ENCODE measurements at places on chromosomes 4 and X. TPM values are rescaled to one million over a fixed set of nuclear protein-coding genes. Genes with fewer than 3 reads are reported as not detected.

DNA sequence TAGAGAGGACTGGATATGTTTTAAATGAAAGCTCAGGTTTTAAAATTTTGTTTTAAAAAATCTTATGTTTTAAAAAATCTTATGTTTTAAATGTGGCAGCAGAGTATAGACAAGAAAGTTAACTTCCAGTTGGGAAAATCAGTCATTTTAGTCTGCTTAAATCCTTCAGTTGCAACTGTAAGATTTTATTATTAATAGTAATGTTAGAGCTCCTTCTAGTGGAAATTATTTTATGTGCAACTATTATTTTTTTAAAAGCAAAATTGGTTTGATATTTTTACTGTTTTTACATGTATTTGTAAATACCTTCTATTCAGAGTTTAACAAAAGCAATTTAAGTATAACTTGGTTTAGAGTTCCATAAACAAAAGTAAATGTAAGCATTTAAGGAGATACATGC, 8.5 kb upstream of the NUDT6 start:
- H3K27ac ChIP-seq, result no peak overlapping the region
- peaks cover 56% of the 10 kb centered on the region for H3K36me3 ChIP-seq
- peak; percentile 20 for DNase-seq
- H3K4me3 ChIP-seq, result no peak overlapping the region

- H3K4me3 ChIP-seq, result no peak overlapping the region
- no peaks in the 10 kb centered on the region for H3K27me3 ChIP-seq
- no peak overlapping the region for H3K27ac ChIP-seq
- no peak for DNase-seq
Observed at GRCh38 chrX:106246511-106246910, 78.4 kb downstream of the PWWP3B start.

DNA sequence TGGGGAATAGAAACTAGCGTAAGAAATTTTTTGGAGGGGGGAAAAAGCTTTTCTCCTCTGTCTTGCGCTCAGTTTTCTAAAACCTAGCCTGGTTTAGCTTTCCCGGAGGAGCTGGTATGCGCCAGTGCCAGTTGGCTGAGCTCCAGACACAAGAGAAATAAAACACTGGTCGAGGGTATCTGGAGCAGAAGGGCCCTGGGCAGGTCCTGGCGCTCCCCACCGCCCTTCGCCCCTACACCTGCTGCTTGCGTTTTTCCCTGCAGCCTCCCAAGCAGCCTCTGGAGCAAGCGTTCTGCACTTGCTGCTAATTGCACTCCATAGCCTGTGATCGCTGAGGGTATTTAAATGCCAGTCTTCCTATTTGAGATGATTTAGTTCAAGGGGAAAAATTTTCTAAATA, 816 bp downstream of the EREG start:
- no peak for DNase-seq
- H3K36me3 ChIP-seq, result no peaks in the 10 kb centered on the region
- no peaks in the 10 kb centered on the region for H3K4me1 ChIP-seq
- peaks cover 18% of the 10 kb centered on the region for H3K27me3 ChIP-seq
- no peak overlapping the region for H3K27ac ChIP-seq

DNA sequence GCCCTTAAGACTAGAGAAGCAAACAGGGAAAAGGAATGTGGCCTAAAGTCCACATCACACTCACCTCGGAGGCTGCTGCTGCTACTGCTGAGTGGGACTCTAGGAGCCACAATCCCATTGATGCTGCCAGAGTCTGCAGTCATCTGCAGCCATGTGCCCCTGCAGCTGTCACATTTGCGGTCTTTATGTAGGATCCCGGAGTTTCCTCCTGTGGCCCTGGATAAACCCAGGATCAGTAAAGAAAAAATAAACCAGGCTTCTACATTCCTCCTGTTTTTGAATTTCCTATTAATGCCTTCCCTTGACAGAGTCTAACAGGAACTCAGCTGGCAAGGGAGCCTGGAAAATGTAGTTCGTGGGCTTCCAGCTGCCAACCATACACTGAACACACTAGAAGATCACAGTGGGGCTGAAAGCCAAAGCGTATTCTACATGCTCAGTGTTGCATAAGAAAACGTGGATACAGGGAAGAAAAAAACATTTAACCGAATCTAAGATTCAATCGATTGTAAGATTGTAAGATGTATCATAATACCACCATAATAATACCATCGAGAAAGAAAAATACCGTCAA, 10.3 kb upstream of the PHEX start:
- H3K27me3 ChIP-seq, result no peaks in the 10 kb centered on the region
- no peak overlapping the region for H3K4me3 ChIP-seq
- H3K27ac ChIP-seq, result no peak overlapping the region

DNA sequence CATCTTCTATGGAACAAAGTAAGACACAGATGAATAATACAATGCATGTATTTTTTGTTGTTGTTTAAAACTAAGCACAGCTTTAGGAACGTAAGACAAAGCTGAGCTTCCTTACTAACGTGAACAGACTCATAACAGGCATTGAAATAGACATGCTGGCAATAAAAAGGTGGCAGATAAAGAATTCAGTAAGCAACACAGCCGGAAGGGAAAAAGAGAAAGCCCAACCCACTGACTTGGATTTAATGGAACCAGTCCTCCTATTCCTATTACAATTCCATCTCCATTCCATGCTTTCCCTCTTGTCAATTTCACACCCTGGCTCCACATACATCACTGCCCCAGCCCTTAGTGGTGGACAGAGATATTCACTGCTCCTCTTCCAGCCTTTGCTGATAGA, 182.1 kb downstream of the NSUN7 start:
- no peaks in the 10 kb centered on the region for H3K4me1 ChIP-seq
- H3K27me3 ChIP-seq, result no peaks in the 10 kb centered on the region

- H3K27me3 ChIP-seq, result no peaks in the 10 kb centered on the region
- H3K36me3 ChIP-seq, result no peaks in the 10 kb centered on the region
- H3K4me1 ChIP-seq, result no peaks in the 10 kb centered on the region
- no peak overlapping the region for H3K4me3 ChIP-seq
- no peak overlapping the region for H3K27ac ChIP-seq
Observed at GRCh38 chr4:29153642-29154041, 1566.5 kb upstream of the PCDH7 start.

- no peaks in the 10 kb centered on the region for H3K36me3 ChIP-seq
- DNase-seq, result no peak
- no peaks in the 10 kb centered on the region for H3K27me3 ChIP-seq
Observed at GRCh38 chr4:153528705-153529485, 62.7 kb downstream of the TMEM131L start.

GRCh38 chrX:318068-318738, 393 bp downstream of the GTPBP6 start:
- peak overlapping the region; percentile 76 for H3K4me3 ChIP-seq
- no peaks in the 10 kb centered on the region for H3K27me3 ChIP-seq
- peaks cover 16% of the 10 kb centered on the region for H3K36me3 ChIP-seq
- peaks cover 6% of the 10 kb centered on the region for H3K4me1 ChIP-seq
- DNase-seq, result peak; percentile 99

DNA sequence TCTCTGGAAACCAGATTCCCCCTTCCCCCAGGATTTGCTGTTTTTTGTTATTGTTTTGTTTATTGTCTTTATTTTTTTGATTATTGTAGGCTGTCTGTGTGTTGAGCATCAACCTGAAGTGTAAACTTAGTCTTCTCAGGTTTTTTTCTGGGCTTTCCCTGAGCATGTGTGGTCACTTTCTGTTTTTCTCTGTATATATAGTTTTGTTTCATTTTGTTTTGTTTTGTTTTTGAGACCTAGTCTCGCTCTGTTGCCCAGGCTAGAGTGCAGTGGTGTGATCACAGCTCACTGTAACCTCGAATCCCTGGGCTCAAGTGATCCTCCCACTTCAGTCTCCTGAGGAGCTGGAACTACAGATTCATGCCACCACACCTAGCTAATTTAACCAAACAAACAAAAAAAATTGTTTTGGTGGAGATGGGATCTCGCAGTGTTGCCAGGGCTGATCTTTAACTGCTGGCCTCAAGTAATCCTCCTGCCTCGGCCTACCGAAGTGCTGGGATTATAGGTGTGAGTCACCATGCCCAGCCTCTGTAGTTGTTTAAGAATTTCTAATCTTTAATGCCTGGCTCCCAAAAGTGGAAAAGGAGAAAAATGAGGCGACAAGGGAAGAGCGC, 9.1 kb downstream of the IL13RA1 start:
- no peak overlapping the region for H3K4me3 ChIP-seq
- peak overlapping the region; percentile 17 for H3K27ac ChIP-seq
- H3K4me1 ChIP-seq, result peaks cover 11% of the 10 kb centered on the region
- DNase-seq, result peak; percentile 17
- H3K36me3 ChIP-seq, result no peaks in the 10 kb centered on the region

GRCh38 chr4:6470502-6471306, 1.7 kb downstream of the PPP2R2C start:
- DNase-seq, result peak; percentile 19
- H3K36me3 ChIP-seq, result no peaks in the 10 kb centered on the region
- peaks cover 9% of the 10 kb centered on the region for H3K4me1 ChIP-seq
- peak overlapping the region; percentile 21 for H3K4me3 ChIP-seq

DNA sequence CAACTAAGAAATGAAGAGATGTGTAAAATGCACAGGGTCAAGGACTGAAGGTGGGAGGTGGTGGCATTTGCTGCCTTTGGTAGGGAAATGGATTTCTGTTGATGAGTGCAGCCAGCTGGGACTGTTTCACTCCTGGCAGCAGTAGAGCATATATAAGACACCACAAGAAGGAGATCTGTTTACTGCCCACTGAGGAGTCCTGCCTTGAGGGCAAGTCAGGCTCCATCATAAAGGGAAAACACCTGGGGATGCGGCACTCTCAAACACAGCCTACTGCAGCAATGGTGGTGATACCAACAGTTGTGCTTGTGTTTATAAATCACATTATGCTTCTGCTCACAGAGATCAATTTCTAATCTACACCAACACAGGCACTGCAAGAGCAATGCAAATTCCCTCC, 222.1 kb downstream of the TACR3 start:
- H3K36me3 ChIP-seq, result no peaks in the 10 kb centered on the region
- H3K4me3 ChIP-seq, result no peak overlapping the region
- peaks cover 17% of the 10 kb centered on the region for H3K4me1 ChIP-seq
- H3K27ac ChIP-seq, result no peak overlapping the region

DNA sequence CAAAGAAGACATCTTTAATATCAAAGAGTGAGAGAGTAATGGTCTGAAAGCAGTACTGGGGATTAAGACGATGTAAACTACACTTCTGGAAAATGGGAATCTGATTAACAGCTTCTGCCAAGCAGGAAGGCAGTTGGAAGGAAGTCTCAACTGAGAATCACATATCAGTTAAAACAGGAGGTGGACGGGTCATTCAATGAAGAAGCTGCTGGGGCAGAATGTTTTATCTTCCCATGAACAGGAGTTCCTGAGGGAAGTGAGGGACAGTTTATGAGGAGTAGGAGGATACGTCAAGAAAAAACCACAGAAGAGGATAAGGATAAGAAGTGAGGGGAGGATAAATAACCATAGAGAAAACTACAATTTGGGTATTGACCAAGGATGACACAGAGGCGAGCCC, 38.7 kb upstream of the MAGEA10 start:
- H3K27ac ChIP-seq, result no peak overlapping the region
- no peaks in the 10 kb centered on the region for H3K36me3 ChIP-seq
- no peak for DNase-seq
- H3K27me3 ChIP-seq, result no peaks in the 10 kb centered on the region
- no peaks in the 10 kb centered on the region for H3K4me1 ChIP-seq
- H3K4me3 ChIP-seq, result no peak overlapping the region

- DNase-seq, result no peak
- no peak overlapping the region for H3K27ac ChIP-seq
- no peaks in the 10 kb centered on the region for H3K4me1 ChIP-seq
- H3K4me3 ChIP-seq, result no peak overlapping the region
- no peaks in the 10 kb centered on the region for H3K27me3 ChIP-seq
Observed at GRCh38 chr4:5280828-5281227, 229.5 kb downstream of the STK32B start.

DNA sequence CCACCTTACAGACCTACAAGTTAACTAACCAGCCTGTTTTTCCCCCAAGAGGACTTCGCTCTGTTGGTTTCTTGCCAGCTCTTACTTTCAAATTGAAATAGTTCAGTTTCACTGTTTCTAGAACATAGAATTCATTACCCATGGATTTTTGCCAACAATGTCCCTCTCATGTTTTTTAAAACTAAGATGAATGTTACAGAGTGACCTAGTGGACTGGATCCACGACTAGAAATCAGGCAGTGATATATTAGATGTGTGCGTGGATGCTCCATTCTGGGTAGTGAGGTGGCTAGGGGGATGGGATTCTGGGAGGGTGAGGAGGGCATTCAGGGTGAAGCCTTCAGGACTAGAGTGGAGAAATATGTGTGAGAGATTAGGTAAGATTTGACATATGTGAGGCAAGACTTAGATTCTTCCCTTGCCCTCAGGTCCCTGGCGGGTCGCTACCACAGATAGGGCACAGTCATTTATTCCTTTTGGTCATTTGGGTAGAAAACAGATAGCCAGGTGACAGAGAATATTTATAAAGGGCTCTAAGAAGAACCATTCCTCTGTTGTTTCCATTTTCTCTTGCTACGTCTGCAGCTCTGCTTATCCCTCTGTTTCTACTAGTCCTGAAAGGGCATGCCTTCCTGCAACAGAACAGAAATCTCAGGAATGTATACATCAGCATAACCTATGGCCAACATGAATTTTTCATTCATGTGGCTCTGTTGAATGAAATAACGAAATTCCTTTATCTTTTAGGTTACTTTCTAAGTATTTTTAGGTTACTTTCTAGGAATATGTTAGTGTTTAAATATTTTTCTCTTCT, 15.4 kb upstream of the JADE1 start:
- no peak for DNase-seq
- no peak overlapping the region for H3K4me3 ChIP-seq
- no peak overlapping the region for H3K27ac ChIP-seq

- H3K4me1 ChIP-seq, result no peaks in the 10 kb centered on the region
- peak; percentile 25 for DNase-seq
- no peak overlapping the region for H3K4me3 ChIP-seq
- no peaks in the 10 kb centered on the region for H3K36me3 ChIP-seq
- H3K27me3 ChIP-seq, result no peaks in the 10 kb centered on the region
- H3K27ac ChIP-seq, result no peak overlapping the region
Observed at GRCh38 chr4:140807491-140808252, 51.5 kb upstream of the TBC1D9 start.

- H3K4me3 ChIP-seq, result no peak overlapping the region
- peaks cover 35% of the 10 kb centered on the region for H3K4me1 ChIP-seq
Observed at GRCh38 chr4:76210452-76210851, 3.2 kb downstream of the SCARB2 start.

GRCh38 chr4:73452953-73453700, 17.1 kb downstream of the AFP start:
- no peak overlapping the region for H3K27ac ChIP-seq
- H3K36me3 ChIP-seq, result no peaks in the 10 kb centered on the region
- H3K4me3 ChIP-seq, result no peak overlapping the region
- H3K27me3 ChIP-seq, result peaks cover 4% of the 10 kb centered on the region

MTNR1A gene
- total RNA-seq, result 0.13 TPM

NHS gene
- total RNA-seq, result 2.6 TPM

VCX2 gene
- total RNA-seq, result not detected

PNMA5 gene
- 0.08 TPM for total RNA-seq

USP51 gene
- total RNA-seq, result 1.8 TPM

ATP7A gene
- 20.2 TPM for total RNA-seq

RASGEF1B gene
- not detected for total RNA-seq

MAGEC2 gene
- total RNA-seq, result not detected

ATOH1 gene
- not detected for total RNA-seq

SUPT20HL2 gene
- total RNA-seq, result not detected

TMSB15C gene
- 5.8 TPM for total RNA-seq

Data from SJSA1 (cell line).